ENCODE measurements at places on chromosomes 2 and 18.

DNA sequence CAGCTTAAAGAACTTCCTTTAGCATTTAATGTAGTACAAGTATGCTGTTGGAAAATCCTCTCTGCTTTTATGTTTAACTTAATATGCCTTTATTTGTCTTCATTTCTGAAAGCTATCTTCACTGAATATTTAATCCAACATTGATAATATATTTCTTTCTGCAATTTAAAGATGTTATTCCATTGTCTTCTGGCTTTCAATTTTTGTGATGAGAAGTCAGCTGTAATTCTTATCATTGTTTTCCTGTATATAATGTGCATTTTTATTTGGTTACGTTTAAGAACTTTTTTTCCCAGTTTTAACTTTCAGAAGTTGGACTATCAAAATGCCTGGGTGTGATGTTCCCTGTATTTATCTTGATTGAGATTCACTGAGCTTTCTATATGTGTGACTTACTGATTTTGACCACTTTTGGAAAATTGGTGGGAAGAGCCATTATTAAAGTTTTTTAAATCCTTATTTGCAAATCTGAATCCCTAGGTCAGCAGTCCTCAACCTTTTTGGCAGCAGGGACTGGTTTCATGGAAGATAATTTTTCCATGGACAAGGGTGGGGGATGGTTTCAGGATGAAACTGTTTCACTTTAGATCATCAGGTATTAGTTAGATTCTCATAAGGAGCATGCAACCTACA, 241.0 kb downstream of the TNS1 start:
- no peak for DNase-seq

GRCh38 chr2:137173463-137173862, 408.1 kb downstream of the THSD7B start:
- no peak for DNase-seq

GRCh38 chr18:79901665-79902064, 49.8 kb downstream of the SLC66A2 start:
- no peak for DNase-seq

DNA sequence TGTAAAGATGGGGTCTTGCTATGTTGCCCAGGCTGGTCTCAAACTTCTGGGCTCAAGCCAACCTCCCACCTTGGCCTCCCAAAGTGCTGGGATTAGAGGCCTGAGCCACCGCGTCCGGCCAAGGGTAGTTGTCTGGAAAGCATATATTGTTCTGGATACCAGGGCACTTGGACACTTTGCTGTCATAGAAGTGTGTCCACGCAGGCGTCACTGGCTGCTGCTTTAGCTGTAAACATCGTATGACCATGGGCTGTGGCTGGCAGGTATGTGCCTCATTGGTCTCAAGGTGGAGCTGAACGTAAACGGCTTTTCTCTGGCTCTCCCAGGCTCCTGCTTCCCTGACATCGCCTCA, 3.2 kb upstream of the GPR35 start:
- peak; percentile 2 for DNase-seq

DNA sequence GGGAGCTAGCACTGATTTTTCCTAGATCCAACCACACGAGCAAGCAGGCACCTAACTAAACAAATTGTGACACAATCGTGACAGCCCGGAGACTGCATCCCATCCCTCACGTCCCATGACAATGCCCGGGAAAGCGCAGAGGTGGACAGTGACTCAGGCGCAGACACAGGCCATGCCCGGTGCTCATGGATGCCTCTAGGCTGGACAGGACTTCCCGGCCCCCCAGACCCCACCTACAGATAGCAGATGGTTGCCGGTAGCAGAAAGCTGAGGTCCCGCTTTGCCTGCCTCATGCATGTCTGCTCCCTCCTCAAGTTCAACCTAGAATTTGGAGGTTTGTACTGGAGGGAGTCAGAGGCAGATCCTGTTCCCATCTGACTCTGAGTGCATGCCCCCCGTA, 81.0 kb downstream of the TPO start:
- DNase-seq: no peak

DNA sequence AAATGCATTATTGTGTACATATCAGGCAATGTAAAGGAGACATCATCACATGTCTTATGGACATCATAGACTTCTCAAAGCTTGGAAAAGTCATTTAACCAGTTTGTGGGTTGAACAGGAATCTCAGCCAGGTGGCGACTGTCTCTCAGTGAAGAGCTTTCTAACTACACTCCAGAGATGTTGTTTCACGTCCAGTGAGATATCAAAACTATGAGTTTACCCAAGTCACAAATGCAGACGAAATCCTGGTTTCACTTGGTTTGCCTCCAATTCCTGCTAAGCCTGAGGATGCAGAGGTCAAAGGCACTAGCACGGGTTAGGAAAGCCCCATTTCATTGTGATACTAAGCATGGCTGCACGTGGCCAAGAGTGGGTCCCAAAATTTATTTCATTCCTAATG, 384.5 kb upstream of the MEIS1 start:
- no peak for DNase-seq

GRCh38 chr2:172103471-172104272, 972 bp upstream of the DLX2 start:
- peak; percentile 87 for DNase-seq
